ENCODE measurements at places on chromosomes 3 and 15.

DNA sequence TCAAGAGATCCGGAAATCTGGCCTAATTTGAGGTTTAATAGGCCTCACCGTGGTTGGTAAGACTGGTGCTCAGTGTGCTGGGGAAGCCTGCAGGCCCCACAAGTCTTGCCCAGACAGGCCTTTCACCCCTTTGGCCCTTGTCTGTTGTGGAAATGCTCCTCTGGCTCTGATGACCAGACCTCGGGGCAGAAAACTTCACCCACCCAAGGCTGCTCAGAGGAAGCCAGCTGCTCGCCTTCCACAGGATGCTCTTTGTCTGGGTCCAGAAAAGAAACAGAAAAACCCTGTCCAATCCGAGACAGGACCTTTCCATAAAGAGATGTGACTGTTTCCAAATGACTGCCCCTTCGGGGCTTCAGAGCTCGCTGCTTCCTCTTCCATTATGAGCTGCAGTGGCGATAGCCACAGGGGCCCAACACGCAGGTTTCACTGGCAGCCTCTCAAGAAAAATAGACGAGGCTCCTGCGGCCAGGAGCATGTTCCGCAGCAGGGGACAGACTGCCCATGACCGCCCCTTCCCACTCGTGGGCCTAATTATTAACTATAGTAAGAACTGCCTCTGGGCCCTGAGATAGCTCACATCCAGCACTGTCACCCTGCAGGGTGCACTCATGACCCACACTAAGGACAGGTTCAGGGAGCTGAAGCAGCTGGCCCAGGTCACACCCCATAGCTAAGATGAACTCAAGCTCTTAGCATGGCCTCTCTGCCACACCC, 6.8 kb upstream of the SNX22 start:
- DNase-seq: no peak

GRCh38 chr15:47673232-47673761, 44.0 kb upstream of the SEMA6D start:
- DNase-seq: no peak

DNA sequence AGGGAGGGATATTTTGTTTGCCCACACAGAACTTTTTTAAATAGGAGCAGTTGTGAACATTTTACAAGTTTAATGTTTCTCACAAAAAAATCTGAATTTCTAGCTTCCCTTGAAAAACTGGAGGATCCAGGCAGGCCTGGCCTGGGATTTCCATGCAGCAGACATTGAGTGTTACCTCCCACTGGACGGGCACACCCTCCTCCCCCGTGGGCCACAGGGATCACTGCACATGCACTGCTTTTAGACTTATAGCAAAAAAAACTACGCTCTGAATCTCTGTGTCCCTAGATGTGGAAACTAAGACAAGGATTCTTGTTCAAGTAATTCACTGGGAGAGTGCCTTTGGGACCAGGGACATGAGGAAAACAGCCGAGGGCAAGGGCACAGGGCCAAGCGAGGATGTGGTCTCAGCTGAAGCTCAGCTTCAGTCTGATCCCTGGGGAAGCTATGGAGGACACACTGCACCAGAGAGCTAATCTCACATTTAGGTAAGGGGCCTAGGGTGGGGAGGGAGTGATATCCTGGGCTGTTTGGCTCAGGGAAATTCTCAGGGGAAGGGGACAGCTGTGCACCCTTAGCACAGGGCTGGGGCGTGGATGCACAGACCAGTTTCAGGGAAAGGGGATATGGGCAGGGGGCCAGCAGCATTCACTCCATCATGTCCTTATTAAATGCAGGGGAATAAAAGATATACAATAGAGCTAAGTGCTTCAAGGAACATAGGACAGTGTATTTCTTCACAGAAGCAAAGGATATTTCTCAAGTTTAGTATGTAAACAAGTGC, 46.0 kb downstream of the FSIP1 start:
- no peak for DNase-seq

GRCh38 chr3:195210266-195210973, 60.5 kb downstream of the XXYLT1 start:
- DNase-seq: no peak

DNA sequence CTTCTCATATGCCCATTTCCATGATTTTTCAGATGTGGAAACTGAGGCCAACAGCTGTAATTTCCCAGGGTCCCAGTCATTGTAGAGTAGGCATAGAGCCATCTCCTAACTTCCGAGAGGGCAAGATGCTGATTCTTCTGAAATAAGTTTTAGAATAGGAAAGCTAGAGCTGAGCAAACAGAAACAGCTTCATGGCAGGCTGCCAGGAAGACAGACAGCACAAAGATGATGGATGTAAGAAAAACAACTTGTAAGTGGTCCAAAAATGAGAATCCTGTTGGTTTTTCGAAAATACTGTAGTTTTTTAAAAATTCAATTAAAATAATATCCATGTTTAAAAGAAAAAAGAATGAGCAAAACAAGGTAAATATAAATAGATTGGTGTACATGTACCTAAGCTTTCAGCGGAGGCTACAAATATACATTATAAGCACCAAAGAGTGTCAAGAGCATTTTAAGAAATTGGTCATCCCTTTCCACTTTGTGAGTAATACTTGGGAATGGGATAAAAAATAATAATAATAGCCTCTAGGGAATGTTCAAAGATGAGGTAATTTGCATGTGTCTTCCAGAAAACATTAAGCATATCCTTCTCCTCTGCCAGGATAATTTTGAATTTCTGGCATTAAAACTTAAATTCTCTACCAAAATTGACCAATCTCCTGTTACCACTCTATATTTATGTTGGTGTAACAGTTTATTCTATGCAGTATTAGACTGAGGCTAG, 406.6 kb downstream of the MECOM start:
- DNase-seq: no peak

DNA sequence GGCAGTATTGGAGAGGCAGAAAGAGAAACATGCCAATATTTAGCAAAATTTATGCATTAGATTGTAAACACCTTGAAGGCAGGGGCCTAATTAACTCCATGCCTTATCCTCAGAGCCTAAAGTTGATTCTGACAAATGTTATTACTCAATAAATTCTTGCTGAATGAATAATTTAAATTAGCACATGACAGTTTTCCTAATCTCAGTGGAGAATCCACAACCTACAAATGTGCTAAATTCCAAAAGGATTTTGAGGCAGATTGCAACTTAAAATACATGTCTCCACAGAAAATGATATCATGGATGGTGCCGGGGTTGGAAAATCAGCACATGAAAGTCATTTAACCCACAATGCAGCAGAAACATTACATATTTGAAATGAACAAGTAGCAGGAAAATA, 41.1 kb upstream of the NANOGP8 start:
- no peak for DNase-seq

DNA sequence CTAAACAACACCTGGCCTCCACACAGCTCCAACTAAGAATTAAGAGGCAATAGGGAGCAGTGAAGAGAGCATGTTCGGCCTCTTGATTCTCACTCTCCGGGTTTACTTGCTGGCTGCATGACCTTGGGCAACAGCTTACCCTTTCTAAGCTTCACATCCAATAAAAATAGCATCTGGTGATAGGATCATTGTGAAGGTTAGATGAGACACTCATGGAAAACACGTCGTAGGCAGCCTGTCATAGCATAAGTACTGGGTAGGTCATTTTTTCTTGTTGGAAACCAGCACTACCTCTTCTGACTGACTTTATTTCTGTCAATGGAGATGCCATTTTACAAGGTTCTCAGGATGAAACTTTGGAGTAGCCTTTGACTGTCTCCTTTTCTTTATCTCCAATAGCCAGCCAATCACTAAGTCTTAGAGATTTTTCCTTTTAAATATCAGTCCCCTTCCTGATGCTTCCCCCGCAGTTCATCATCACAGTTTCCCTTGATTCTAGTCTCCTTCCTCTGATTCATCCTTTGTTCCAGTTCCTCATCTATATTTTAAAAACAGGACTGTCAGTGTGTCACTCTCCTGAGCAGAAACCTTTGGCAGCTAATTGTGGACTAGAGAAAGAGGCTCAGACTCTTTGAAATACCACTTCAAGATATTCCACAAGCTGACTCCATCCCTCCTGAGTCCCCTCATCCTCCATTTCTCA, 271.5 kb downstream of the SLC9A9 start:
- no peak for DNase-seq

DNA sequence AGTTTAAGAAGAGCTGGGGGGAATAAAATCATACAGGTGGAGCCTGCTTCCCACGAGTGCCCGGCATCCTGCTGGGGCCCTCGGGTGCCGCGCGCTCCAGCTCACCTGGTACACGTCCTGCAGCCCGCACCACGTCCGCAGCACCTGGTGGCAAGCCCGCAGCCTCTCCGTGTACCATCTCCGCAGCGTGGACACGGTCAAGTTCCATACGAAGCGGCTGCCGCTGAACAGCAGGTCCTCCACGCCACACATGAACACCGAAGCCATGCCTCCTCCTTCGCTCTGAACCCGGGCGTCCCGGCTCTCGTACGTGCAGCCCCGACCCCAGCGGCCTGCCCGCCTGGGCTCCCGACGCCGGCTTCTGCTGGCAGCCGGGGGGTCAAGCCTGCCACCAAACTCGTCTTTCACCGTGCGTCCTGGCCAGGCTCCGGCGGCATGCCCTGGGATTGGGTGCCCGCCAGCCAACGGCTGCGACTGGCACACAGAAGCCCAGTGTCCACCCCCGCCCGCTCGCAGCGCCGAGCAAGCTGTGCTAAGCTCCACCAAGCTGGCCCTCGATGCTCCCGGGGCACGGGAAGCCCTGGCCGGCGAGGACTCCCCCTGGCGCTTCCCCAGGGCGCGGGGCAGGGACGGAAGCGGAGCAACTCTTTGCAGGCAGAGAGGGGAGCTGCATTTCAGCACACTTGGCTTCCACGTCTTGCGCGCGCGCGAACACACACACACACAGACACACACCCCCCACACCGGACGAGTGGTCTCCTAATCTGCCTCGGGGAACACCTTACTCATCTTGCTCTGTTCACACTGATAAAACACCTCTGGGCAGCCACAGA, at the start of gene FRMD4B:
Gene FRMD4B (minus strand): TSS at position 366 of the 833 bp plus-strand sequence. CDS start 99 bp downstream, at position 267.
- peak; percentile 16 for DNase-seq

DNA sequence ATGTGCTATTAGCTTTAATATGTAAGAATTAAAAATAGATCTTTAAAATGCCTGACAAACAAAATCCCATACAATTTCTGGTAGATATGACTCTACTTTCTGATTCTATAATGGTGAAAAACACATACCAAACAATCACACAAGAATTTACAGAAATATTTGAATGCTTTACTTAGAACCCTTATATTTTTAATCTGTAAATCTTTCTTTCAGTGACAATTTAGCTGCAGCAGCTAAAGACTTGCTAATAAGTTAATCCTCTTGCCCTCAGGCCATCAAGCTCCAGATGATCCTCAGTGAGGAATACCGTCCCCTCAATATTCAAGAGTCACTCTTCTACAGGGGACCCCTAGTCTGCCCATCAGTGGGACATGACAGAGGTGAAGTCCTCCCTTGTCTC, 55.6 kb downstream of the C3orf80 start:
- no peak for DNase-seq

DNA sequence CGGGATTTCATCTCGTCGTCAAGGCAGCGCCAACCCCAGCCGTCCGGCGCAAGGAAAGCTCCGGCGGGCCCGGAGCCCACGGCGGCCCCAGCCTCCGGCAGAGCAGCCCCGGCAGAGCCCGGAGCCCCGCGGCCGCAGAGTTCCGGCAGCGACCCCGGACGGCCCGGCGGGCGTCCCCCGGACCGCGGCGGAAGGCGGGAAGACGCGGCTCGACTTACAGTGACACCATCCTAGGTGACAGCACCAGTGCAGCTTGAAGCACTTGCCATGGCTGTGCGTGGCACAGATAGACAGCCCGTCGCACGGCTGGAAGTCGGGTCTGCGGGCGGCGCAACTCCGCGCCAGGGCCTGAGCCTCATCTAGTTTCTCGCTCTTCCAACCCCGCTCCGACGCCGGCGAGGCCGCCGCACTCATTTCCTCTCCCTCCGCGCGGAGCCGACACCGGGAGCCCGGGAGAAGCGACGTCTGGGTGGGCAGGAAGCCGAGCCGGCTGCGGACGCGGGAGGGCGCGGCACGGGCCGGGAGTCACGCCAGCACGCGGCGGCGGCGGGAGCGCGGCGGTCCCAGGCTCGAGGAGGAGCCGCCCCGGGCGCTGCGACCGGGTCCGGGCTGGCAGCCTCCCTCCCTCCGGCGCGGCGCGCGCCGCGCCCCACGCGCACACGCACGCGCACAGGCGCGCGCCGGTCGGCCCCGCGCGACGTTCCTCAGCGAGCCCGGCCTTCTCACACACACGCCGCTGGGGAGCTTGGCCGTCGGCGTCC, at the start of gene C3orf70:
Gene C3orf70 (minus strand): TSS at position 651 of the 761 bp plus-strand sequence. CDS start 237 bp downstream, at position 414.
- DNase-seq: no peak

DNA sequence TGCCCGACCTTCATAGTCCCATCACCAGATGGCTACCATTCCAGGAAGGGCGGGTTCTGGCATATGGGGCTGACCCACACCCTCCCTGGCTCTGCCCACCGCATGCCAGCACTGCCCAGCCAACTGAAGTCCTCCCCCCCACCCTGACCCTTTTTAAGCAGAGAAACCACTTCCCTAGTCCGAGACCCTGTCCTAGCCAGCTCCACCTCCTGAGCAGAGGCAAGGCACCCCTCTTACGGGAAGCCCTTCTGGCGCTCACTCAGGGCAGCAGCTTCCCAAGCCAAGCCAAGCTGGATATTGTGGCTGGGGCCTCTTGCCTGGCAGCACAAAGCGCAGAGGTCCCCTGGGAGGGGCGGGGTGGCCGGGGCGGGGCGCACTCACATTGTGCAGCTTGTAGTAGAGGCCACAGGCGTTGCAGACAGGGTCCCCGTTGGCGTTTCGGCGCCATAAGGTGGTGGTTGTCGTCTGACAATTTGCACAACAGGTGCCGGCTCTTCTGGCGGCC, 11.5 kb downstream of the GATA2 start:
- no peak for DNase-seq

DNA sequence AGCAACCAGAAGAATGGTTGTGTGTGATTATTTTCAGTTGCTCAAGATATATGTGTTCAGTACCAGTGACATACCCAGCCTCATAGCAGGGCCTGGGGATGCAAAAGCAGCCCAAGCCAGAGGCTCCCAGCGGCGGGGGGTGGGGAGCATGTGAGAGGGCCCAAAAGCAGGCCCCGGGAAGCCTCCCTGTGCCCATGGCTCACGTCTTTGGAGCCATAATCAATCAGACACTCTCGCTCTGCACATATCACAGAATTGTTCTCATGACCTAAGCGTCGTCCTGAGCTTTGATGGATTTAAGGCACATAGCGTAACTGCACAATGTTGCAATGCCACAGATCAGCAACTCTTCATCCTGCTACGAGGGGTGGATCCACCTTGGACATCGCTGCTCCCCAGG, 20.8 kb downstream of the KLHL25 start:
- no peak for DNase-seq

DNA sequence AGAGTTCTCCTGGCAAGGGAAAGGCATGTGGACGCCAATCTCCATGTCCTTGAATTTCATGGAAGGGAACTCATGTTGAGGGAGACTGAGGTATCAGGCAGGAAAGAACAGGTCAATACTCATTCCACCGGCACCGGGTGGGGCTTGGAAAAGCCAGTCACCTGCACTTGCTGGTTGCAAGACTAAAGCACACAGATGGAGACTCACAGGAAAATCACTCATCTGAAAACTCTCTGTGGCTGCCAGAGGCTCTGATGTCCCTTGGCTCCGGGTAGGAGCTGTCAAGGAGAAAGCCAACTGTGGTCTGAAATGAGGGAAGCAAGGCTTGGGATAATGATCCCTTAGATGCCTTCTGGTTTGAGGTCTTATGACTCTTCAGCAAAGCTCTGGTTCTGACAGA, 8.7 kb upstream of the CGNL1 start:
- DNase-seq: no peak

- no peak for DNase-seq
Measured at GRCh38 chr3:6512172-6512800, 348.6 kb upstream of the GRM7 start.

- no peak for DNase-seq
Measured at GRCh38 chr3:156788846-156789245, 37.3 kb upstream of the LEKR1 start.
